DMS53 (cell line): ENCODE measurements at places on chromosomes 5 and 9.
A peak's percentile ranks its signal among the peaks of the same experiment; 100 is the strongest.

DNA sequence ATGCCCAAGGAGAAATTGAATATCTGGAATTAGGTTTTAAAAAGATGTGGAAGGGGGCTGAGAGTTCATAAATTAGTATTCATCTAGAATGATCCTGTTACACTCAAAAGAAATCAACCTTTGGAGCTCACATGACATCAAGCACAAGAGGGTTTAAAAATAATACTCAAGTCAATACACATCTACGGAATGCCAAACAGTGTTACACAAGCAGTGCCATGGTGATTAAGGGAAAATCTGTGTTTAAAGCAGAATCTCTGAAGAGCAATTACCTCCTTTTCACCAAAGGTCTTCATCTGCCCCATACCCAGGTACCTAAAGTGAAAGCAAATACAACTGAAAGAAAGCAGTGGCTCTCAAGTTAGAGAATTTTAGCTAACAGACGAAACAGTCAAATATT, 261.6 kb downstream of the NFIB start:
- peak; percentile 0 for DNase-seq

- DNase-seq = no peak
Measured at GRCh38 chr5:33438996-33439395, 1.8 kb upstream of the TARS1 start.

DNA sequence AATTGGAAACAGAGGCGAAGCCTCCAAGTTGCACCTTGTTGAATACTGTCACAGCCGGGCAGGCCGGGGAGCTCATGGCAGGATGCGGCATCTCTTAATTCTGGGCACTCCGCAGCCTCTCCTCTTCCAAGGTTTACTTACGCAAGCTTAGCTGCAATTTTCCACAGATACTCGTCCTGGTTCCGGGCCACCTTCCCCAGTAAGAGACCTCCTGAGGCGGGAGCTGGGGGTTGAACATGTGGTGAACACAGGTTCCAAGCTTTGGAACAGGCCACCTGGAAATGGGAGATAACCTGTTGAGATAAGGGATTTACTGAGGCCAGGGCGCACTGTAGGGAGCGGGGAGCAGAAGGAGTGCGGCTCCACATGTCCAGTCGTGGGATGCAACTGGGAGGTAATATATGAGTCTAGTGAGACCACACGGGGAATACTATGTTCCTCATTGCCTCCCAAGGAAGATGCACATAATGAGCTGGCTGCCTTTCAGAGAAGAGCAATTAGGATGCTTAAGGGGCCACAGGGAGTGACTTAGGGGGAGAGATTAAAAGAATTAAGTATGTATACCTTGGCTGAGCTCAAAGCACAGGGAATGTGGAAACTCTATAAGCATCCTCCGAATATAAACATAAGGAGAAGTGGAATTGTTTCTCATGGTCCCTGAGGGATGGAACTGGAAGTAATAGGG, 335.2 kb downstream of the CWC27 start:
- peak; percentile 45 for DNase-seq

GRCh38 chr5:180839227-180839626, 21.8 kb downstream of the ZFP62 start:
- DNase-seq = no peak

DNA sequence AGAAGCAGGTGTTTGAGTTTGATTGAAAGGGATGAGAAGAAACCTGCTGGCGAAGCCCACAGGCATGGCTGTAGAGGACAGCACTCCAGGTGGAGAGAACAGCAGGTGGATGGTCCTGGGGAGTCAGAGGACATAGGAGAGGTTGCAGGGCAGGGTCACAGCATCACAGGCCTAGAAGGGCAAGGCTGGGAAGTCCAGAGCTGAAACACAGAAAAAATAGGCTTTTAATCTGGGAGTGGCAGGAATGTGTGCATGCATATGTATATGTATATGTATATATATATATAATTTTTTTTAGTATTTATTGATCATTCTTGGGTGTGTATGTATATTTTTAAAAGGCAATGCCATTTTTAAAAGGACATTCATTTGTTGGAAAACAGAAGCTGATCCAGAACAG, 118.4 kb downstream of the ADAMTS16 start:
- DNase-seq = no peak

- no peak for DNase-seq
Measured at GRCh38 chr9:86722706-86723075, 224.6 kb downstream of the GAS1 start.

- DNase-seq = no peak
Measured at GRCh38 chr5:176180339-176180738, 57.9 kb upstream of the SIMC1 start.

- DNase-seq = no peak
Measured at GRCh38 chr5:53071738-53072137, 37.8 kb downstream of the MOCS2 start.

DNA sequence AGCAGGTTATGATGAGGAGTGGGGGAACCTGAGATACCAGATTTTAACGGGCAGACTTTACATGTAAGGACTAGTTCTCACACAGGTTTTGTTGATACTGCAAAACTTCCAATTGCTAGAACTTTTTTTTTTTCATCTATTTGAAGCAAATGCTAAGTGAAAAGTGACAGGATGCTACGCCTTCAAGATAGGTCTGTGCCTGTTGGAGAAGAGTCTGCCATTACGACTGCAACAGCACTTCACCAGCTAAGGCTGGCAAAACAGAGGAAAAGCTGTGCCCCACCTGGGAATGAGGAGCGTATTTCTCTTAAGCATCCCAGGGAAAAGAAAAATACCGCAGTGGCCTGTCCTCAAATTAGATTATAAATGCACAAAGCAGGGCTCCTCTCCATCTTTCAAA, 102.0 kb upstream of the CDH6 start:
- DNase-seq = no peak

GRCh38 chr9:71465392-71465791, 302.9 kb downstream of the CEMIP2 start:
- no peak for DNase-seq

- no peak for DNase-seq
Measured at GRCh38 chr5:159071382-159071781, 28.3 kb downstream of the EBF1 start.

DNA sequence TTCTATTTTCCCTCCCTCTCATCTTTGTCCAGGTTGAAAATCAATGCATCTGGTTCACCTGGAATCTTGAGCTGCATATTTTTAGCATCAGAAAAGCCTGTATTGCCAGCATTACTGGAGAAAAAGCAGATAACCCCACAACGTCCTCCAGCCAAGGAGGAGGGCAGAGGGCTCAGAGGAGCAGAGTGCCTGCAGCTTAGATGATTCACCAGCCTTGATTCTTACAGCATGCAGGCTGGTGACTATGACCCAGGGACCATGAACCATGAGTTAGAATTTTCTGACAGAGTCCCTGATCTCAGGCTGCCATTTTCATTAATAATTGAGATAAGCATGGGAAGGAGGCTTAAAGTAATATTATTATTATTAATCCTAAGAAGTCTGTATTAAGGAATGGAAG, 278.2 kb downstream of the BRINP1 start:
- no peak for DNase-seq

- DNase-seq = no peak
Measured at GRCh38 chr9:3865141-3865772, 339.5 kb upstream of the RFX3 start.

DNA sequence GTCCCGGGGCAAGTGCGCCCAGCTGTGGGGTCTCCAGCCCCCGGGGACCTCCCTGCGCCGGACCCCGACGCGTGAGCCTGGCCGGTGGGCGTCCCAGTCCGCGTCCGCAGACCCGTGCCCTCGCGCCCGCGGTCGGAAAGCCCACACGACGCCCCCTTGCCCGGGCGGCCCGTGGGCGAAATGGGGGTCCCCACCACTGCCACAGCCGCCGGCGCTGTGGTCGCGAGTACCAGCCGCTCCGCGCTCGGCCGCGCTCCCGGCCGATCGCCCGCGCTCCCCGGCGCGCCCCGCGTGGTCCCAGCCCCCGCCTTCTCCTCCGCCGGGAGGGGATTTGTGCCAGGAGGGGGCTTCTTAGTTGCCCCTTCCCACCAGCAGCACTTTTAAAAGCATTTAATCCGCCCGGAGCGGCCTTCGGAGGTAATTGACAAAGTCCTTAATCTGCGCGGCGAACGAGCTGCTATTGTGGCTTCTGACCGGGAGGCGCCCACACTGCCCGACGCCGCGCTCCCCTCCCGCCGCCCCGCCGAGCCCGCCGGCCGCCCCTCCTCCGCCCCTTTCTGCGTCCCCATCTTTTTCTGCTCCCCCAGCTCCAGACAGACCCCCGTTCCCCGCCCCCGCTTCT, 469 bp upstream of the FIBCD1 start:
- DNase-seq = peak; percentile 53

DNA sequence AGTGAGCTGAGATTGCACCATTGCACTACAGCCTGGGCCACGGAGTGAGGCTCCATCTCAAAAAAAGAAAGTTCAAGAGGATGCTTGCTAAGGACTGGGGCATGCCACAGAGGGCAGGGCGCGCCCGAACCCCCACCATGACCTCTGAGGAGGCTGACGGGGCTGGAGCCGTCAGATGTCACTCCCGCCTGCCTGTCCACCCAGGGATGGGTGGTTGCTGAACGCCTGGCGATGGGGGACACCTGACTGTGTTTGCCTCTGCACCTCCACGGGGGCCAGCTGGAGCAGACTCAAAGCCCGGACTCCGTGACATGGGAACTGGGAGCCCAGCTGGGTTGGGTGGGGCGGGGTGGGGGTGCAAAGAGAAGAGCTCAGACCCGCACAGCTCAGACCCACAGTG, 31.9 kb downstream of the ADAMTSL2 start:
- no peak for DNase-seq

- no peak for DNase-seq
Measured at GRCh38 chr9:33107762-33108161, 31.3 kb upstream of the SMU1 start.

GRCh38 chr9:33315371-33315770, 25.1 kb downstream of the NFX1 start:
- DNase-seq = no peak

GRCh38 chr5:14270209-14270702, 127.1 kb downstream of the TRIO start:
- DNase-seq = peak; percentile 84

- peak; percentile 26 for DNase-seq
Measured at GRCh38 chr5:69271376-69271775, 36.7 kb downstream of the CDK7 start.

GRCh38 chr9:81669041-81669651, 20.2 kb downstream of the TLE1 start:
- DNase-seq = no peak

- peak; percentile 65 for DNase-seq
Measured at GRCh38 chr5:58871648-58872242, 288.9 kb downstream of the RAB3C start.

DNA sequence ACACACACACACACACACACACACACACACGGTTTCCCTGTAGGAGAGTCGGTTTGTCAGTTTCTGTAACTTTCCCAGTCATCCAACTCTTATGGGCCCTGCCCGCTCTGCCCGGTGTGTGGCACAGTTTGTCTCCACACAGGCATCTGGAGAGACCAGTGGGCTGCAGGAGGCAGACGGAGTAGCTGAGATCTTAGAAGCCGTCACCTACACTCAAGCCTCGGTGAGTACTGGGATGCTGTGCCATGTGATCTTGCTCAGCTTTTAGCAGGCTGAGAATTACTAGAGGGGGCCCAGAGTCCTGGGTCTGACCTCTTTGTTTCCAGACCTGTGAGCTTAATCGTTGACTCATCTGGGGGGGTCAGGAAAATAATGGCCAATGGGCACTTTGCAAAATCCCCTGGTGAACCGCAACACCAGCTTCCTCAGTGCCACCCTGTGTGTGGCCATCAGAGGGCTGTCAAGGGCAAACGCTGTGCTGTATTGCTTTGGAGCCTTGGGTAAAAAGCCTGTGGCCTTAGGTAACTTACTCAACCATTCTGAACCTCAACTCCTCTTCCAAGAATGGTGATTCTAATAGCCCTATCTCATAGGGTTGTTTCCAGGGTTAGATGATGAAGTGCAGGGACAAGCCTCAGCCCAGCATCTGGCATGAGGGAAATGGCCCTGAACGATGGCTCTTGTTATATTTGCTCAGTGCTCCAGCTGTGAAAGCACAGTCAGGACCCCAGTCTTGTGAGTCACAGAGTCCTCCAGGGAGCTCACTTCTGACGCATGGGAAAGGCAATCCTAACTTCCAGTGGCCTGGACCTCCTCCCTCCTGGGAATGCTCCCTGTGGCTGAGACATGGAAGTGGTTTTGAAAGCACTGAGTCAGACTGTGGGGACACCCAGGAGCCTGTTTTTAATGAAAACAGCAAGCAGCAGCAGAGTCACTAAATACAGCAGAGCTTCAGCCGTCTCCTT, 45.6 kb downstream of the COL15A1 start:
- peak; percentile 80 for DNase-seq

- peak; percentile 53 for DNase-seq
Measured at GRCh38 chr9:101639785-101640665, 45.3 kb upstream of the PPP3R2 start.

DNA sequence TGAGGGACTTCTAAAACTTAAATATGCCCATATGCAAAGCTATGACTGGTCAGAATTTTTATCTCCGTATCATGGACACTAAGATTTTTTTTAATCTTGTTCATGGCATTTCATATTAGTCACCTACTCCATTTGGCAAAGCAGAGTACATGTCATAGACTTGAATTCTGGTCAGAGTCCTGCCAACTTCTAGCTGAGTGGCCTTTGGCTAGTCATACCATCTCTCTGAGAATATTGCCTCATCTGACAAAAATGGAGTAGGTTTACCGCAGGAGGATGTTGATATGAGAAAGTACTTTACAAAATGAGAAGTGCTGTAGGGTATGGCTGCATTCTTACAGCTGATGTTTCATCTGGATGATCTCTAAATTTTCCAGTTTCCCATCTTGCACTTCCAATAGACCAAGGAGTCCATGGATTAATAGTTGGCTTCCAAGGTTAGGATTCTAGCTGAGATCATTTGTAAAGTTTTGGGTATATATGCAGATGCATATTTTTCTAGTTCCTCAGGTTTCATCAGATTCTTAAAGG, 150.8 kb upstream of the NR3C1 start:
- peak; percentile 13 for DNase-seq

DNA sequence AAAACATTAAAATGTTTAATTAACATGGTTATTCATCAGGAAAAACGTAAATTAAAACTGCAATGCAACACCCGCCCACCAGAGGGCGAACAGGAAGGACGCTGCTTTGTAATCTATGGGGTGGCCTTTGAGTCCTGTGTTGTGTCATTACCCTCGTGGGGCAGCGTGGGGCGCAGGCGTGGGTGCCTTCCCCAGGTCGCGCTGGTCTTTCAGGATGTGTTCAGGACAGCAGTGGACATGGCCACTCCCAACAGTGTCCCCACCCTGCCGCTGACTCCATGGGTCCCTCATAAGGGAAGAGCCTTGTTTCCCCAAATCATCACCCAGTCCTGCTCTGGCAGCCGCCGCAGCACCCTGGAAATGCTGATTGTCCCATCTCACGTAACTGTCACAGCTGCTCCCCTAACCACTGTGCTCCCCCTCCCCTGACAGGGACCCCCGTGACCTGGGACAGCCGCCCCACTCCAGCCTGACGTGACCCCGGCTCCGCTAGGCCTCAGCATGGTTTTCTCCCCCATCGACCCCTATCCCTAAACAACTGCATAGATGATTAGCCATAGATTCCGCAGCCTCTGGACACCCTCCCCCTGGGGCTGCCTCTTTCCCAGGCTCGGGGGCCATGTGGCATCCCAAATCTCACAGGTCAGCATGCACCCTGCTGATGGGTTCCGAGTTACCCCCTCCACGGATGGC, 36.4 kb downstream of the GLT6D1 start:
- peak; percentile 61 for DNase-seq
